Vagina (tissue), 2 donors: ENCODE measurements at places on chromosomes 12 and 14.

- H3K4me1 ChIP-seq = peaks cover 21% of the 10 kb centered on the region
- H3K36me3 ChIP-seq = no peaks in the 10 kb centered on the region
- DNase-seq = no peak
- peak overlapping the region; percentile 57 for H3K27ac ChIP-seq
- no peaks in the 10 kb centered on the region for H3K27me3 ChIP-seq
- no peak overlapping the region for H3K4me3 ChIP-seq
Measured at GRCh38 chr14:55317542-55318306, 46.5 kb downstream of the FBXO34 start.

- no peaks in the 10 kb centered on the region for H3K4me1 ChIP-seq
- no peaks in the 10 kb centered on the region for H3K36me3 ChIP-seq
- no peak overlapping the region for H3K27ac ChIP-seq
Measured at GRCh38 chr14:82759656-82760055, 1226.0 kb upstream of the SEL1L start.

- no peaks in the 10 kb centered on the region for H3K36me3 ChIP-seq
- H3K4me3 ChIP-seq = no peak overlapping the region
- no peak for DNase-seq
- H3K27me3 ChIP-seq = no peaks in the 10 kb centered on the region
- no peak overlapping the region for H3K27ac ChIP-seq
- H3K4me1 ChIP-seq = peaks cover 8% of the 10 kb centered on the region
Measured at GRCh38 chr12:48985901-48986300, 7.8 kb downstream of the WNT1 start.

- H3K27ac ChIP-seq = no peak overlapping the region
- no peaks in the 10 kb centered on the region for H3K36me3 ChIP-seq
- H3K4me3 ChIP-seq = no peak overlapping the region
- H3K4me1 ChIP-seq = no peaks in the 10 kb centered on the region
- no peaks in the 10 kb centered on the region for H3K27me3 ChIP-seq
- DNase-seq = no peak
Measured at GRCh38 chr12:108055141-108055540, 73.9 kb upstream of the WSCD2 start.

DNA sequence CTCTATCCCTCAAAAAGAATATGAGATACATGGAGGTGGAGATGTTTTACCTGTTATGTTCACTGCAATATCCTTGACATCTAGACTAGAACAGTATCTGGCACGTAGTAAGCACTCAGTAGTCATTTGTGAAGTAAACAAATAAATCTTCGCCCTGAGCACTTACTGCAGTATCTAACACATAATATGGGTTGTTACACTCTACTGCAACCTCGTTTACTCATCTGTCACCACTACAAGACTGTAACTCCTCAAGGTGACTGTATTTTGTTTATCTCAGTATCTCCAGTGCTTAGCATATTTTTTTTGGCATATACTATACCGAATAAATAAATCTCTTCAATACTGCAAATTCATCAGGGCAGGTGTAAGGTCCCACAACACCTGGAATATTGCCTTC lies 66.1 kb downstream of the WASHC3 start:
- H3K36me3 ChIP-seq = no peaks in the 10 kb centered on the region
- no peaks in the 10 kb centered on the region for H3K27me3 ChIP-seq
- no peak overlapping the region for H3K27ac ChIP-seq
- no peaks in the 10 kb centered on the region for H3K4me1 ChIP-seq
- no peak for DNase-seq

DNA sequence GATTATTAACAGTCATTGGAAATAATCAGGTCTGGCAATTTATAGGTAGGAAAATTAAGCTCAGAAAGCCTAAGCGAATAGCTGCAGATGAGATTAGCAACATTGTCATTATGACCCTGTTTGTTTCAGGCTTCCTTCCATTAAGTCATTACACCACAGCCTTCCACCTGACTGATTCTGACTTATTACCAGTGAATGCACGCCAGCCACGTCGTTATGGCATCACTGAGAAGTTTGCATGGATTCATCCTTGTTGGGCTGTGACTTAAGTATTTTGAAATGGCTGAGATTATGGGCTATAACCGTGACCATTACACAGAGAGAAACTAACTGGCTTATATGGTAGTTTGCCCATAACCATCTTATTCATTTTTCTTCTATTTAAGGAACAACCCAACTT lies 18.6 kb downstream of the RASSF8 start:
- H3K27ac ChIP-seq = no peak overlapping the region
- no peak for DNase-seq
- no peaks in the 10 kb centered on the region for H3K36me3 ChIP-seq
- no peaks in the 10 kb centered on the region for H3K27me3 ChIP-seq
- H3K4me1 ChIP-seq = peaks cover 39% of the 10 kb centered on the region

- no peaks in the 10 kb centered on the region for H3K36me3 ChIP-seq
- no peak overlapping the region for H3K4me3 ChIP-seq
- no peaks in the 10 kb centered on the region for H3K4me1 ChIP-seq
- no peaks in the 10 kb centered on the region for H3K27me3 ChIP-seq
- no peak overlapping the region for H3K27ac ChIP-seq
- no peak for DNase-seq
Measured at GRCh38 chr14:65180725-65181025, 78.4 kb upstream of the MAX start.

DNA sequence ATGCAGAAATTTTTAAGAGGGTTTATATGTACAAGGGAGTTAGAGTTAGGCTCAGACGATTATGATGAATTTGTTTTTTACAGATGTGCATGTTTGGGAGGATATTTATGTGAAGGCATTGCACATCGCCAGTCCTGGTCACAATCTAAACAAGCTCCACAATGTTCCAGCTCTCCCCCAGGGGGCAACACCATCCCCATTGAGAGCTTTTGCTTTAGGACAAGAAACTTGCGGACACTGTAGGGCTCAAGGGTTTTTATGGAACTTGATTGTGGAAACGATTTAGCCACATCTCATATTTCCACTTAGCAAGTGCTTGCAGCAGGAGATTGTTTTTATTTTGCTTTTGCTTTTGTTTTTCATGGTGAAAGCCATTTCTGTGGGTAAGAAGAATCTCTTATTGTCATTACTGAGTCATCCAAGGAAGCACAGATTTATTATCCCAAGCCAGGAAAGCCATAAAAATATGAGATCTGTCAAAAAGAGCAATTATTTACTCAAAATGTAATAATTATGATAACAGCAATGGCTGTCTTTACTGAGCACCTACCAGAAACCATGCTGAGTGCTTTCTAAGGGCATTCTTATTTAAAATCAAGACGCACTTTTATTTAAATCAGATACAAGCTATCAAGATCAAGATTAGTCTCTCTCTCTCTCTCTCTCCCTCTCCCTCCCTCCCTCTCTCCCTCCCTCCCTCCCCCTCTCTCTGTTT lies 276.7 kb upstream of the SRRM4 start:
- H3K36me3 ChIP-seq = no peaks in the 10 kb centered on the region
- H3K27ac ChIP-seq = no peak overlapping the region
- no peak overlapping the region for H3K4me3 ChIP-seq
- H3K4me1 ChIP-seq = no peaks in the 10 kb centered on the region
- no peaks in the 10 kb centered on the region for H3K27me3 ChIP-seq

GRCh38 chr14:34201909-34202637 lies 251.2 kb upstream of the EGLN3 start:
- H3K4me3 ChIP-seq = no peak overlapping the region
- no peak for DNase-seq
- no peaks in the 10 kb centered on the region for H3K27me3 ChIP-seq
- H3K27ac ChIP-seq = no peak overlapping the region

GRCh38 chr14:67717048-67717447 lies 15.4 kb downstream of the RDH12 start:
- H3K4me3 ChIP-seq = no peak overlapping the region
- DNase-seq = no peak
- no peaks in the 10 kb centered on the region for H3K27me3 ChIP-seq
- peaks cover 4% of the 10 kb centered on the region for H3K4me1 ChIP-seq
- no peaks in the 10 kb centered on the region for H3K36me3 ChIP-seq
- no peak overlapping the region for H3K27ac ChIP-seq

- H3K27ac ChIP-seq = no peak overlapping the region
- no peaks in the 10 kb centered on the region for H3K27me3 ChIP-seq
- no peaks in the 10 kb centered on the region for H3K36me3 ChIP-seq
- DNase-seq = no peak
Measured at GRCh38 chr12:68674376-68674775, 12.4 kb upstream of the NUP107 start.

- no peak overlapping the region for H3K27ac ChIP-seq
- no peaks in the 10 kb centered on the region for H3K36me3 ChIP-seq
Measured at GRCh38 chr14:57480051-57480450, 13.6 kb downstream of the CCDC198 start.

- H3K36me3 ChIP-seq = no peaks in the 10 kb centered on the region
- H3K4me1 ChIP-seq = peaks cover 6% of the 10 kb centered on the region
- no peak overlapping the region for H3K27ac ChIP-seq
- no peak for DNase-seq
Measured at GRCh38 chr12:2403221-2403976, 350.6 kb downstream of the CACNA1C start.

- H3K36me3 ChIP-seq = peaks cover 52% of the 10 kb centered on the region
- H3K4me3 ChIP-seq = no peak overlapping the region
- H3K27me3 ChIP-seq = no peaks in the 10 kb centered on the region
- H3K27ac ChIP-seq = no peak overlapping the region
- no peak for DNase-seq
Measured at GRCh38 chr14:103688906-103689902, 26.0 kb downstream of the XRCC3 start.

- no peak overlapping the region for H3K27ac ChIP-seq
- H3K36me3 ChIP-seq = no peaks in the 10 kb centered on the region
- H3K4me1 ChIP-seq = no peaks in the 10 kb centered on the region
- DNase-seq = no peak
- H3K4me3 ChIP-seq = no peak overlapping the region
Measured at GRCh38 chr12:19694627-19695026, 255.3 kb downstream of the AEBP2 start.

DNA sequence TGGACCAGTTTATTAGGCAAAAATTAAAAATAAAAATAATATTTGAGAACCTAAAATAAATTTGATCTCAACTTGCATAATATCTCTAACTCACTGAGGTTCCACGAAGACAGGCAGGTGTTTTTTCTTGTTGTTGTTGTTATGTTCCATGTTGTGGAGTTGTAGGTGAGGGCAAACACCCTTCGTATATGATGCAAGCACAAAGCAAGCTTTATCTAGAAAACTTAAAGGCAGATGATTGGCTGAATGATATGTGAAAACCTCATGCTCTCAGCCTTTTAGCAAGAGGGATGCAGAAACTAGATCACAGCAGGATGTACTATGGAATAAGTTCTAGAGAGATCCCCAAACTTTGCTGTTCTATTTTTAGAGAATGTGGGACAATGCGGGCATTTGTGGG lies 502.7 kb downstream of the ETNK1 start:
- H3K4me3 ChIP-seq = no peak overlapping the region
- DNase-seq = no peak
- H3K36me3 ChIP-seq = no peaks in the 10 kb centered on the region
- no peak overlapping the region for H3K27ac ChIP-seq
- H3K4me1 ChIP-seq = no peaks in the 10 kb centered on the region
- no peaks in the 10 kb centered on the region for H3K27me3 ChIP-seq

GRCh38 chr12:10406725-10407124 lies 2.8 kb downstream of the KLRC4 start:
- no peaks in the 10 kb centered on the region for H3K4me1 ChIP-seq
- H3K27ac ChIP-seq = no peak overlapping the region
- DNase-seq = no peak
- H3K27me3 ChIP-seq = no peaks in the 10 kb centered on the region
- no peaks in the 10 kb centered on the region for H3K36me3 ChIP-seq

DNA sequence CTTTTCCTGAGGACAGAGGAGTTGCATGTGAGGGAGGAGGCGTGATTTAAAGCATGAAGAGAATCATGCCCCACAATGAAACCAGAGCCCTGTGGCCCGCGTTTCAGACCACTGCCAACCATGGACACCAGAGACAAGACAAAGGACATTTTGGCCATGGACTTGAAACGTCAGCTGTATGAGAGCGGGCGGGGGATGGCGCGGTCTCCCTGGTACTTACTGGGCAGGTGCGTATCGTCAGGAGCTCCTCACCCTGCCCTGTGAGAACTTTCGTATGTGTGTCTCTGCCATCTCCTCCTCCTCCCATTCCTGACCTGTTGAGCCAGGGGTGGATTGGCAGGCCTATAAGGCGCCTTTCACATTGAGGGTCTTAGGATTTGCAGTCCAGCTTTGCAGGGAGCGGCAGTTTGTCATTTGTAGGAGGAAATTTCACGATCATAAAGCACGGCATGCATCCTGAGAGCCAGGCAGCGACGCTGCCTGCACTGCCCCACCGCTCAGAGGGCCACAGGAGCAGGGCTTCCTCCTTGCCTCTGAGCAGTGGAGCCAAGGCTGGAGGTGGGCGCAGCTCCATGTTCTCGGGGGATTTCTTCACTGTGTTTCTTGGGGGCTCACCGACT lies 22.2 kb downstream of the SFSWAP start:
- DNase-seq = no peak
- H3K36me3 ChIP-seq = peaks cover 67% of the 10 kb centered on the region
- no peaks in the 10 kb centered on the region for H3K27me3 ChIP-seq
- no peaks in the 10 kb centered on the region for H3K4me1 ChIP-seq
- no peak overlapping the region for H3K4me3 ChIP-seq

DNA sequence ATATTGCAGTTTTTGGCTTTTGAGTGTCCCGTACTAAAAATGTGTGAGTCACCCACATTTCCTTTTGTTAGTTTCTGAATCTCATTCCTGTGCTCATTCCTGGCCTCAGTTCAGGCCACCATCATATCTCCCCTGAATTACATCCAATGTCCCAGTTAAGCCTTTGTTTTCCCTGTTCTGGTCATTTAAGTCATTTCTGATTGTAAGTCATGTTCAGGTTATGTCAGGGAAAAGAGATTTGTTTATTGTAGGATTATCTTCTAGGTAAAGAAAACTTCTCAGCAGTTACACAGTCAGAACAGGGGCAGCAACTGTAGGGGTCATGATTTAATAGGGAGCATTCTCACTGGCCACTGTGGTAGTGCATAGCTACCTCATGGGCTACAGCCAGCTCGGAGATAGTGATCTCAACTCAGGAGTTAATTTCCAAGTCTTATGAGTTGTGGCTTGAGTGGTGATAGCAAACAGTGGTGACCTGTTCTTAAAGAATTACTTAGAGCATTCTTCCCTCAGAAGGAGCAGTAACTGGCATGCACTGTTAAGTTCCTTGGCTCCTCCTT lies 6.7 kb downstream of the DDX47 start:
- peaks cover 34% of the 10 kb centered on the region for H3K4me1 ChIP-seq
- DNase-seq = no peak
- peak overlapping the region; percentile 18 for H3K27ac ChIP-seq
- no peak overlapping the region for H3K4me3 ChIP-seq
- H3K27me3 ChIP-seq = no peaks in the 10 kb centered on the region

- H3K4me3 ChIP-seq = peak overlapping the region; percentile 98
- peaks cover 35% of the 10 kb centered on the region for H3K4me1 ChIP-seq
- peak overlapping the region; percentile 91 for H3K27ac ChIP-seq
- H3K36me3 ChIP-seq = no peaks in the 10 kb centered on the region
- no peak for DNase-seq
Measured at GRCh38 chr12:121297435-121297991, 1.0 kb upstream of the CAMKK2 start.

GRCh38 chr12:48542300-48542928 lies 17.0 kb downstream of the OR8S1 start:
- H3K27me3 ChIP-seq = no peaks in the 10 kb centered on the region
- DNase-seq = no peak
- no peak overlapping the region for H3K4me3 ChIP-seq
